NCI-H526 (cell line): ENCODE measurements at places on chromosomes 13 and 19.
A peak's percentile ranks its signal among the peaks of the same experiment; 100 is the strongest.

DNA sequence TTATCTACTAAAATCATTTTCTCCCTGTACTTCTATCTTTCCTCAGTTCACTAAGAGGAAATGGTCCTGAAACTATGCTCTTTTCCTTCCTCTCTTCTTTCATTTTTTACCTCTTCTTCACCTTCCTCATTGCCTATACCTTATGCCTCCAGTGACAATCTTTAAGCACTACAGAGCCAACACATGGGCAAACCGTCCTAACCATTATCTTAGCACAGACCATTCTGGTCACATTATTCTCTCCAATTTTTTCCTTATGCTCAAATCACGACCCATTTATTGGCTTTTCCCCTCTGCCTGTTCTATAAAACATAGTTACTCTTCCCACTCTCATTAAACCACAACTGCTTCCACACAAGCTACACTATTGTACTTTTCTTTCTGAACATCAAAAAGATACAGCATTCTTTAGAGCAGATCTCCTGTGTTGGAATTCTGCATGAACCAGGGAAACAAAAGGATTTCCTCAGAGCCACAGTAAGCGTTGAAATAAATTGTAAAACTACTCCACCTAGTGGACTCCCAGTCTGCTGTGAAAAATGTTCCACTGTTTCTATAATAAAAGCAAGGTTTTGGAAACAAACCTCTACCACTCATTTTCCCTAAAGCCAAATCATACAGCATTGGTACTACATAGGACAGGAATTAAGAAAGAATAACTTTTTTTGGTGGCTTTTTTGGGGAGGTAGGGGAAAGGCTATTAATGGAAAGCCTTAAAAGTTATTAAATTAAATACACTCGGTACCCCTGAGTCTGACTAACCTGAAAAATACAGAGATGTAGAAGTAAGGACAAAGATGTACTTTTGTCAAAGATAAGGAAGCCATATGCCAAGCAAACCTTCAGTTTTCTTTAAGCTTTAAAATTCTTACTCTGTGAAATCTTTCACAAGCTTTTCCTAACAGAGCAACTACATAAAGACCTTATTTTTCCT lies 19.5 kb downstream of the NUFIP1 start:
- peak; percentile 60 for DNase-seq

GRCh38 chr13:56271686-56272085 lies 869.0 kb upstream of the PRR20A start:
- no peak for DNase-seq

DNA sequence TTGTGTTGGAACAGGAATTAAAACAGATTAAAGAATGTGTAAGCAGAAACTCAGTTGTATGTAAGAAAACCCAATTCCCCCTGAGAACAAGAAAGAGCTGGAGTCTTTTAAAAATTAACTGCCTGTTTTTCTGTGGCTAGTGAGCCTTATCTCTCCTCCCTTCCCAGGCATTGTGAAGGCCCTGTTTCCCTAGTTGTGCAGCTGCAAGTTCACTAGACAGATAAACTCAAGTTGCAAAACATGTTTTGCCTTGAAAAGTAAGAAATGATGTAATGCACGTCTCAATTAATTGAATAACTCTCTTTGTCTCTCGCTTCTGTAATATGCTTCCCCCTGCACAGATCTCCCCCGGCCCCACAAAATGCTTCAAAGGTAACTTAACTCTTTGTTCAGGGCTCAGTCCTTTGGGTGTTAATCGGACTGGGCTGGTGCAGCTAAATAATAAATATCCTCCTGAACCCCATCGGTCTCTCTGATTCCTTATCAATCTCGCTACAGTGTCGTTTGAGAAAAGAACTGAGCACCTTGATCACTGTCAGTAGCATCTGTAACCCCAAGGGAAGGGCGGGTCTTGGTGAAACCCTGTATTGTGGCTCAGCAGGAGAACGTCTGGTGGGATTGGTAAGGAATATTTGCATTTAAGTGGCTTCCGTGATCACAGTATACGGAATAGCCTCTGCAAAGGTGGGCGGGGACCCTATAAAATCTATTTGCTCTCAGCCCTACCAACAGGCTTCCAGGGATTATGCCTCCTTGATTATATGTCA lies 1.6 kb upstream of the ZNF556 start:
- peak; percentile 59 for DNase-seq

DNA sequence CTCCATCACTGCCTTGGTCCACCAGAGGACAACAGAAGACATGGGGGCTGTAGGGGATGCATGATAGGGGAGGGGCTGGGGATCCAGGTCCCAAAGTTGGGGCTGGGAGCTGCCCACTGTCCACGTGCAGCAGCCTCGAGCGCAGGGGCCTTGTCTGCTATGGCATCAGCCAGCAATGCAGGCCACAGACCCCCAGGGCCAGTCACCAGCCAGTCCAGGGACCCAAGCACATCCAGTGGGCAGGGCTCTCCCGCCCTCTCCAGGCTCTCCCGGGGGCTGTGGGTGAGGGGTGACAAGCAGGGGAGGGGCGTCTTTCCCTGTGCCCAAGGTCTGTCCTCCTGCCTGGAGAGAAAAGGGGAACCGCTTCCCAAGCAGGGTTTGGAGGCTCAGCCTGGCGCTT lies 32.8 kb downstream of the PEPD start:
- no peak for DNase-seq

- DNase-seq = peak; percentile 21
Measured at GRCh38 chr13:22569811-22570210, 611.0 kb upstream of the SGCG start.

- DNase-seq = no peak
Measured at GRCh38 chr19:15218501-15218900, 13.7 kb downstream of the EPHX3 start.

DNA sequence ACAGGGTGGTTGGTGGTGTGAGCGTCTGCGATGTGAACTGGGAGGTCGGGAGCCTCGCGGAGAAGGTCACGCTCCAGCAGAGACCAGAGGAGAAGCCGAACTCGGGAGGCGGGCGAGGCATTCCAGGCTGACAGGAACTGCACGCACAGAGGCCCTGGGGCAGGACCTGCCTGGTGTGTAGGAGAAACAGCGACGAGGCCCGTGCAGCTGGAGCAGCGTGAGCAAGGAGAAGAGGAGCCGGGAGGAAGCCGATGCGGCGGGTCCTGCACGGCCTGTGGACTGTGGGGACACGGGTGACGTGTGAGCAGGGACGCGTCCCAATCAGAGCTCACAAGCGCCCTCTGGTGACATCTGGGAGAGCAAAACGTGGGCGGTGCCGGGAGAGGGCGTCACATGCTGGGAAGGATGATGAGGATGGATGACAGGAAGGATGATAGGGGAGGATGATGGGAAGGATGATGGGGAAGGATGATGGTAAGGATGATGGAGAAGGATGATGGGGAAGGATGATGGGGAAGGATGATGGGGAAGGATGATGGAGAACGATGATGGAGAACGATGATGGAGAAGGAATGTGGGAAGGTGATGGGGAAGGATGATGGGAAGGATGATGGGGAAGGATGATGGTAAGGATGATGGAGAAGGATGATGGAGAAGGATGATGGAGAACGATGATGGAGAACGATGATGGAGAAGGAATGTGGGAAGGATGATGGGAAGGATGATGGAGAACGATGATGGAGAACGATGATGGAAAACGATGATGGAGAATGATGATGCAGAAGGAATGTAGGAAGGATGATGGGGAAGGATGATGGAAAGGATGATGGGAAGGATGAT lies 16.1 kb upstream of the MADCAM1 start:
- DNase-seq = peak; percentile 74

DNA sequence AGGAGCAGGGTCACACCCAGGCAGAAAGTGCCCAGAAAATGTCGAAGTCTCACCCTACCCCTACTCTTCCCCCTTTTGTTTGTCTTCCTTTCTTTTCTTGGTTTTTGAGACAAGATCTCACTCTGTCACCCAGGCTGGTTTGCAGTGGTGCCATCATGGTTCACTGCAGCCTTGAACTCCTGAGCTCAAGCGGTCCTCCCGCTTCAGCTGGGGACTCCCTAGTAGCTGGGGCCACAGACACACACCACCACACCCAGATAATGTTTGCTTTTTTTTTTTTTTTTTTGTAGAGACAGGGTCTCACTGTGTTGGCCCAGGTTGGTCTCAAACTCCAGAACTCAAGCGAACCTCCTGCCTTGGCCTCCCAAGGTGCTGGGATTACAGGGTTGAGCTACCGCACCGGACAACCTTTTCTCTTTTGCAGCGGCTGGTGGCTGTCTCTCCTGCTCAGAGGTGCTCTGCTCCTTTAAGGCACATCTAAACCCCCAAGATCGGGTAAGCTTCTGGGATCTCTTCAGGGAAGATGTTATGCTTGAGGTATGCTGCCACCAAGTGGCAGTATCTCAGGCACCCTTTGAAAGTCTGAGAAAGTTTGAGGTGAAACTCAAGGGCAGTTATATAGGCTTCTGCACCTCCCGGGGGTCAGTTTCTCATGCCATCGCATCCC lies 22.4 kb upstream of the EBI3 start:
- DNase-seq = no peak

DNA sequence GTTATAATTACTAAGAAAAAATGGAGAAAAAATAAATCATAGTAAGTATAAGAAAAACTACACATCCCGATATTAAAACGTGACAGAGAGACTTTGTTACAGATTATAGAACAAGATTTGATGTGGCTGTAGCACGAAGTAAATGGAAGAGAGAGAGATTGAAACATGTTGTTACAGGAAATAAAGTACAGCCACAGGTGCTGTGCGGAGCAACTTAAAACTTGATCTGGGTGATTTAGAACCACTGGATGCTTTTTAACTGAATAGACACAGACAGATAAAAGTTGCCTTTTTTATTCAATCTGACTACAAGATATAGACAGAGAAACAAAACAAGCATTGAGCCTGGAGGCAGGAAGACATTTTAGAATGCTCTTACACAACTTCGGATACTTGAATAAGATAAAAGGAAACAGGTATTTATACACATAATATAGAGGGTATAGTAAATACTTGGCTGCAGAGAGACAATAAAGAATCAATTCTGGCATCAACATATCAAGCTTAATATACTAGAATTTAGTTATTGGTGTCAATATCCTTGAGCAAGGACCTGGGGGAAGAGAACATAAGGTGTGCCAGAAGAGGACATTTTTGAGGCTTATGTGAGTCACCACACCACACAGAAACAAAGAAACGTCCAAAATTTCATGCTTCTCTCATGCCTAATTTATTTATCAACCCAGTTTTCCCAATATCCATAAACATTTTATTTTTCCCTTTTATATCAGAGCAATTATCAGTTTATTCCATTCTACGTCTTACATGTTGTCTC lies 548.5 kb downstream of the SLITRK1 start:
- DNase-seq = no peak

DNA sequence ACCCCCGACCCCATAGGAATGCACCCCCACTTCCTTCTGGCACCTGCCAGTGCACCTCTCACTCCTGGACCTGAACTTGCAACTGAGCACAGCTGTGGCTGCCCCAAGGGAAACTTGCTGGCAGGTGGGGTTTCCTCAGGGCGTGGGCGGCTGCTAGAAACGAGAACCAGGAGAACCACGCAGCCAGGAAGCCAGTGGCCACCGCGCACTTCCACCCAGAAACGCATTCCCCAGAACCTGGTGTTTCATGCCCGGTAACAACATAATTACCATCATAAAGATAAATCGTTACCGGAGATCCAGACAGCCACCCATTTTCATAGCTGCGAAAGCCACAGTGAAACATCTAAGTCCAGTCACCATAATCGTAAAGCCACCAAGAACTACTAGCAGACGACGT lies 75.2 kb upstream of the C13orf46 start:
- no peak for DNase-seq

DNA sequence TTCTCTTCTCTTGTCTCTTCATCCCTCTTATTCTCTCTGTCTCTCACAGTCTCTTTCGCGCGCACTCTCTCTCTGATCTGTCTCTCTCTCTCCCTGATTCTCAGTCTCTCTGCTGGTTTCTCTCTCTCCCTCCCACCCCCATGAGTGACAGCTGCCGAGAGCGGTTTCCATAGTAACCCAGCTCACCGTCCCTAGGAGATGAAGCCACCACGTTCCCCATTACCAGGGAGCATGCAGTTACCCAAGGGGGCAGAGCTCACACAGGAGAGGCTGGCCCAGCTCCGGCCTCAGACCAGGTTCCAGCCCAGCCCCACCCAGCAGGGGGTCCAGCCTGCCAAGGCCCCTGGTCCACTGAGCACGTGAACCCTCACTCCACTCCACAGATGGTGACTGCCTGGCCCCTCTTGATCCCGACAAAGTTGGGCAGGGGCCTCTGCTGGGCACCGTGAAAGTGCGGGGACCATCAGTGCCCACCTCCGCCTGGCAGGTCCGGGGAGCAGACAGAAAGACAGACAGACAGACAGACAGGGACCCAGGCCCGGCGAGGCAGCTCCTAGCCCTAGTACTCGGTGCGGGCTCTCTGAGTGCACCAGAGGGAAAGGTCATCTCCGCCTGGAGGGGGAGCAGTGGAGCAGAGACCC lies 50.6 kb downstream of the CELF5 start:
- DNase-seq = peak; percentile 24

DNA sequence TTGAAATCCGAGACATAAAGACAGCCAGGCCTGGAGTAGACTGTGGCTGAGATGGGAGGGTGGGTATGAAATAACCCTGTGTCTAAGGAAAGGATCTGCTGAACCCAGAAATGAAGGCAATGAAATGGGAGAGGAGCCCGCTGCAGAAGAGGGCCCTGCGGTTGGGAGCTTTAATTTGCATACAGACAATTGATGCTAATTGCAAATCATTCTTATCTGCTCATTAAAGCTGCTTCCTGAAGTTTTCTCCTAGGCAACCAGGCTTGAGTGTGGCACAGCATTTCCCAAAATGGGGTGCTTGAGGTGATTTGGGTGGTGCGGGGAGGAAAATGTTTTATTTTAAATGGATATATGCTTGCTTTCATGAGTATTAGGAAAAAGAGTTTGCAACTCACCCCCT lies 55.4 kb downstream of the DPF1 start:
- peak; percentile 7 for DNase-seq

GRCh38 chr13:96294930-96295881 lies 205.3 kb downstream of the HS6ST3 start:
- DNase-seq = no peak

DNA sequence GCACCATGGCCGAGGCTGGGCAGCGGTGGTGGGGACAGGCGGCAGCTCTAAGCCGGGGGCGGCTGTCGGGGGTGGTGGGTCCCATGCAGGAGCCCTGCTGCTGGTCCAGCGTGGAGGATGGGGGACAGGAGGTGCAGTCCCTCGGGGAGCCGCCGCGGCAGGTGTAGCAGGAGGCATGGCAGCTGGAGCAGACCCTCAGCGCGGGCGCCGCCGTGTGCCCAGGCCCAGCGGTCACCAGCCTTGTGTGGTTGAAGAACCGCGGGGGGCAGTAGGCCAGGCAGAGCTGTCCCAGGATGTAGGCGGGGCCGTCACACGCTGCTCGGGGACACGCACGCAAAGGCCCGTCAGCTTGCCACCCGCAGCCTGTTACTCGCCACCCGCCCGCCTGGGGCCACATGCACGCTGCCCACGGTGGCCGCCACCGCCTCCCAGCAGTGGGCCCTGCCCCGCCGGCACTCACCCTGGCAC lies 2.9 kb upstream of the C19orf25 start:
- no peak for DNase-seq

- no peak for DNase-seq
Measured at GRCh38 chr13:107842562-107843180, 372.7 kb downstream of the LIG4 start.
